Stimulated activated CD8-positive, alpha-beta memory T cell treated with anti-CD3 and anti-CD28 coated beads, Interleukin-7, amount 100 ng/mL, for 1 hour (primary cell): ENCODE measurements at places on chromosomes 1 and 21.

DNA sequence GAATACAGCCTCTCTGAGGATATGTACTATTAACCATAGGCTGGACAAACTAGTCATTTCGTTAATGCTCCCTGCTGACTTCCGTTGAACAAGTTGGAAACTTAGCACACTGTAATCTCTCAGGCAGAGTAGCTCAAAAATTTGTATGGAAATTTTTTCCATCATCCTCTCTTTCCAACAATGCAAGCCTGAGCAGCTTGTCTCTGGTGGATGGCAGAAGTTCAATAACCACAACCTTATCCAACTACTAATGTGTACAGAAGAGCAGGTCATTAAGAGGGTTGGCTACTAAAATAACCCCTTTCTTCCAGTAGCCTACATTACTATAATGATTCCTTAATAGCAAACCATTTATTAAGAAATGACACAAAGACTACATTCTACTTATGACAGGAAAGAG lies 262.3 kb downstream of the NFIA start:
- no peak for DNase-seq

DNA sequence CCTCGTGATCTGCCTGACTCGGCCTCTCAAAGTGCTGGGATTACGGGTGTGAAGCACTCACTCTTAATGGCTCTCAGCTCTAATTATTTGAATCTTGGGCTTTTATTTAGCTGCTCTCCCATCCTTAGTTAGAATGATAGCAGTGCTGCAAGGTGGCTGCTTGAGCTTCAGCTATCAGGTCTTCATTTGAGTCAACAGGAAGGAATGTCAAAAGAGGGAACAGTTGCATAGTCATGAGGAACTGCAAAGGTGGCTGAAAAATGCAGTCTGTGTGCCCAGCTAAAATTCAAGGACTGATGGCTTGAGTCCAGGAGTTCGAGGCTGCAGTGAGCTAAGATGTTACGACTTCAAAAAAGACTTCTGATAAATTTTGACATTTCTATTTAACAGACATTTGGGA lies 55.6 kb downstream of the UCK2 start:
- no peak for DNase-seq

- DNase-seq, result no peak
These were observed 2.9 kb downstream of the TPRG1L start for GRCh38 chr1:3627515-3628253.

DNA sequence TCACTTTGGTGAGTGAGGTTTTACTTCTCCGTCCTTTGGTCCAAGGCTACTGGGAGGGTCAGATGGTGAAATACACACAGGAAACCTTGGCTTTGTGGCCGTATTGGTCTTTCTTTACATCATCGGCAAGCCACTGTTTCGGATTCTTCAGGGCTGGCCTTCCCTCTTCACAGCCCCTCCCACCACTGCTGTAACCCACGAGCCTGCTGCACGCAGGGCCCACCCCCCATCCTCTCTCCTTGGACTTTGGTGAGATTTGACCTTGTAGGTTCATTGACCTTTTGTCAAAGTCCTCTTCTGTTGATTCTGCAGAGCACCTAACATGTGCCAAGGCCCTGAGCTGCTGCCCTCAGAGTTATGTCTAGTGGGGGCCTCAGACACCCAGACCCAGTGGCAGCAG lies 328.6 kb downstream of the CAMTA1 start:
- no peak for DNase-seq

DNA sequence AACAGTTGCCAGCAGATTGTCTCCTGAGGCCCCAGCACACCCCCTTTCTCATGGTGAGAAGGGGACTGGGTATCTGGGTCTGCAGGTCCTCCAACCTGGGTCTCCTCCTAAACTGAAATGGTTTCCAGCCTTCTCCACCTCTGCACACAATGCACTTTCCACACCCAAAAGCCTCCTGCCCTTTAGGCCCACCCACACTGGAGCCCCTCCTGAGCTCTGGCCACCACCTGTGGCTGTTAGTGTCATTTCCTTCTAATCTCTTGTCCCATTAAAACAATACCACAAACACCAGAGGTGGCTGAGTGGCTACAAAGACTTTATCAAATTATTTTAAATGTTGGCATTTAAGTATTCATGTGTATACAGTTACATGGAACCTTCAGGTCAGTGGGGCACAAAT lies 11.5 kb downstream of the GPR3 start:
- DNase-seq, result no peak

DNA sequence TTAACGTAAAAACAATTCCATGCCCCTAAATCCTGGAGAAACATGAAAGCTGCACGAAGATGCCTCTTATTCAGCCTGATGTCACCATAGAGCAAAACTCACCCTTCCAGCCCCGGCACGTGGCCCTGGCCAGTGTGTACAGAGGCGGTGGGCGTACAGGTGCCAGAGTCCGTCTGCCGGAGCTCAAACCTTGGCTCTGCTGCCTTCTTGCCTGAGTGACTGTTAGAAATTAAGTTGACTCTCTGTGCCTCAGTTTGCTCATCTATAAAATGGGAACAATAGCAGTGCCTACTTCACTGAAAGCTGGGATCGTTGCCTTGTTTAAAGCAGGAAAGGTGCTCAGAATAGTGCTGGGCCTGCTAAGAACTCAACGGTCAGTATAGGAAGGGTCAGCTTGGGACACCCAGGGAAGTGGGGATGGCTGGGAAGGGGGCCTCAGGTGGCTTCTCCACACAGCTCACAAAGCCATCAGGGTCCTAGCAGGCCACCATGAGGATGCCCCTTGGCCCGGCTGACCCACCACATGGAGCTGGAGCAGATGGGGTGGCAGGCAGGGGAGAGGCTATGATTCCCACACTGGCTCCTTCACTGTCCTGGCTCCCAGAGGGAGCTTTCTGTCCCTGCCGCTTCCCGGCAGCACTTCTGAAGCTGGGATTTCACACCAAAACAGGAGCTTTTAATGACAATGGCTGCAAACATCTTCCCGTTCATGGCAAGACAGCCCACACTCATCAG lies 237.2 kb downstream of the NPHP4 start:
- DNase-seq, result no peak

DNA sequence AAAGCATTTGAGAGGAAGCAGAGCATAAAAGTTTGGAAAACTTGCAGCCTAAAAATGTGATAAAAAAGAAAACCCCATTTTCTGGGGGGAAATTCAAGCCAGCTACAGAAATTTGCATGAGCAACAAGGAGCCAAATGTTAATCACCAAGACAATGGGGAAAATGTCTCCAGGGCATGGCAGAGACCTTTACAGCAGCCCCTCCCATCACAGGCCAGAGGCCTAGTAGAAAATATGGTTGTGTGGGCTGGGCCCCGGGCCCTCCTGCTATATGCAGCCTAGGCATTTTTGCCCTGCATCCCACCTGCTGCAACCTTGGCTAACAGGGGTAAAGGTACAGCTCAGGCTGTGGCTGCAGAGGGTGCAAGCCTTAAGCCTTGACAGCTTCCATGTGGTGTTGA lies 299.6 kb upstream of the NCAM2 start:
- DNase-seq, result no peak

DNA sequence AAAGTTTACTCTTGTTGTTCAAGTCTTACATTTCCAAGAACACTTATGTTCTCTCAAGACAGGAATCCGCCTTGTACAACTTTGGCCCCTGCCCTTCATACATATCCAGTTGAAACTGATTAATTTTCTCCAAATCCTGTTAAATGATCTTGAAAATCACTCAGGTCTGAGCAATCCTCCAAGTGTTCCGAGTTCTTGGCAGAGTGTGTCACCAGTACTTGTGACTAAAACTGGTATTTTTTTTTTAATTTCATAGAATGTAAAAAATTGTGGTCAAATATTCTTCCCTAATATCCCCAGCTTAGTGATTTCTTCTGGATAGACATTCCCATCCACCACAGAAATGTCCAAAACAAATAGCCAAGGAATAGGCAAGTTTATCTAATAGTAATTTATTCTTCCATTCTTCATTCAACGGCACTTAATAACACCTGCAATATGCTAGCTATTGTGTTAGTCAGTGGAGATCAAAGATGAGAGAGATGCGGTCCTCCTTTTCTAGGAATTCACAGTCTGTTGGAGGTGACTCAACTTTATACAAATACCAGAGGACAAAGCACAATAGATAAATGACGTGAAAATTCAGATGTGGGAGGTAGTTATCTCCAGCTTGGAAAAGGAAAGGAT lies 71.4 kb downstream of the DIRAS3 start:
- no peak for DNase-seq

DNA sequence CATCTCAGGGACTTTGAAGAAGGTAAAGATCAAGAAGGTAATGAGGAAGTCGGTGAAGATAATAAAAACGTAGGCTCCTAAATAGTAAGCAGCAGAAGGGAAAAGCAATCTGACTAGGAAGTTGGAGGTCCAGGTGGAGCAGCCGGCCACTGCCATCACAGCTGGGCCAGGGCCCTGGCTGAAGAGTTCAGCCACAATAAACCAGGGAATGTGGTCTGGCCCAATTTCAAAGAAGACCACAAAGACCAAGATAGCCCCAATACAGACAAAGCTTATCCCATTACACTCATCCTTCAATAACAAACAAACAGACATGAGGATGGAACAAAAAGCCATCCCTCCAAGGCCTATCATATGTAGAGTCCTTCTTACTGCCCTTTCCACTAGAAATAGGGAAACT lies 18.4 kb upstream of the JAK1 start:
- no peak for DNase-seq

DNA sequence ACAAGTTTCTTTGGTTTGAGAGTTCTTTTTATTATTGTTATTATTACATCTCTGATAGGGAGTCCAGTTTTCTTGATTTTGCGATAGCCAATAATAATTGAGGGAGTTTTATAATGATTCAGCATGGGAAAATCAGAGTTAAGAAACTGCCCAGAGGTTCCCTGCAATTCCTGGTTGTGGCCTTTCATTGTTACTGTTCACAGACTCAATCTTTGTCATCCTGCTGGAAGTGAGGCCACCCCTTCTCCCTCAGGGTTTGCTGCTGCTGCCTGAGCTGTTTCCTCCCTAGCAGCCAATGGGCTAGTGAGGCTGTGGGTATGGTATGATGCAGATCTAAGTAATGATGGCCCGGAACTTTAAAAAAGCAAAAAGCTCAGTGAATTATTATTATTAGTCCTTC lies 50.2 kb upstream of the TACSTD2 start:
- no peak for DNase-seq

- no peak for DNase-seq
These were observed 1522.3 kb upstream of the TPTE start for GRCh38 chr21:8998946-8999681.

GRCh38 chr1:55015123-55015522 lies 16.4 kb downstream of the BSND start:
- DNase-seq, result no peak

DNA sequence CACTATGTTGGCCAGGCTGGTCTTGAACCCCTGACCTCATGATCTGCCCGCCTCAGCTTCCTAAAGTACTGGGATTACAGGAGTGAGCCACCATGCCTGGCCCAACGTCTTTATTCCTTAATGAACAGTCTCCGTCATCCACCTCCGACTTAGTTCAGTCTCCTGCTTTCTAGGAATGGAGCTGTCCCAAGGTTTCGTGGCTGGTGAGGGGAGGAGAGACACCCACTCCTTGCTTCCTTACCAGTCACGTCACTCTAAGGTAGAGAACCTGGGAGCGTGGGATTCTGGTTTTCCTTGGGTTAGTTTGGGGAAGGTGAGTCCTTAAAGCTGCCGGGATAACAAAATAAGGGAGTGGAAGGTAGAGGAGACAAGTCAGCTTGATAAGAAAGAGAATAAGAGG lies 55.0 kb upstream of the ATP2B4 start:
- DNase-seq, result no peak

DNA sequence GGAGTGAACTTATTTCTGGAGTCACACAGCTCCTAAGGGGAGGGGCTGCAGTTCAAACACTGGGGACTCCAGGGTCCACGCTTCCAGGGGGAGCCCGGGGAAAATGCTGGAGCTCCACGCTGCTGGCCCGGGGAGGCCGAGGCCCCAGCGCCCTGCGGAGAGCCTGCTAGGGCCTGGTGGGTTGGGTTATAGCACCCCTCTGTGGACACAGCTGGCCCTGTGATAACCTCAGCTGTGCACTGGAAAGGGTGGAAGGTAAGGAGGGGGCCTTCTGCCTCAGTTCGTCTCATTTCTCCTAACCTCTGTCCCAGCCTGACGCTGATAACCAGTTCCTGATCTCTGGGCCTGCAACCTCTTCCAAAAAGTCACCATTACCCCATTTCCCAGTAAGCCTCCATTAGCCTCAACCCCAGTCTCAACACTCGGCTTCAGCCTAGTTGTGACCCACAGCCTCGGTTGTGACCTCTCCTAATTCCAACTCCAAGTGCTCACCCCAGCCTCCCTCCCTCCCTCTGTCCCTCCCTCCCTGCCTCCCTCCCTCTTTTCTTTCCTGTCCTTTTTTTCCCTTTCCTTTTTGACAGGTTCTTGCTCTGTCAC lies 7.1 kb downstream of the NBL1 start:
- DNase-seq, result peak; percentile 22

GRCh38 chr1:17653728-17654351 lies 101.3 kb upstream of the ACTL8 start:
- DNase-seq, result no peak

GRCh38 chr1:158716335-158716734 lies 4.2 kb downstream of the OR6K3 start:
- no peak for DNase-seq

DNA sequence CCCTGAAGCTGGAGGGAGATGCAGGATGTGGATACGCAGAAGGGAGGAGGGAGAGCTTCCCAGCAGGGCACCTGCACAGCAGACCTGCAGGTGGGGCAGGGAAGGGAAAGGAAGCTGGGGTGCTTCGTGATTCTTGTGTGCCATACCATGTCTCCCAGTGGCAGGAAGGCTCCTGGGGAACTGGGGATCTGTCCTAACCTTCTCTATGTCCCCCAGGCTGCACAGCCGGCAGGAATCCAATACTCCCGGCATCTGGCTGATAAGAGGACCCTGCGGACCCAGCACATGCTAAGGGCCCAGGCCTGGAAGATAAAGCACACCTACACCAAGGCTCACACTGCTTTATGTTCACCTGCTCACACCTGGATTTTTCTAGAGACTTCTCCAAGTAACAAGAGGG lies 79.4 kb downstream of the ITPKB start:
- DNase-seq, result no peak

DNA sequence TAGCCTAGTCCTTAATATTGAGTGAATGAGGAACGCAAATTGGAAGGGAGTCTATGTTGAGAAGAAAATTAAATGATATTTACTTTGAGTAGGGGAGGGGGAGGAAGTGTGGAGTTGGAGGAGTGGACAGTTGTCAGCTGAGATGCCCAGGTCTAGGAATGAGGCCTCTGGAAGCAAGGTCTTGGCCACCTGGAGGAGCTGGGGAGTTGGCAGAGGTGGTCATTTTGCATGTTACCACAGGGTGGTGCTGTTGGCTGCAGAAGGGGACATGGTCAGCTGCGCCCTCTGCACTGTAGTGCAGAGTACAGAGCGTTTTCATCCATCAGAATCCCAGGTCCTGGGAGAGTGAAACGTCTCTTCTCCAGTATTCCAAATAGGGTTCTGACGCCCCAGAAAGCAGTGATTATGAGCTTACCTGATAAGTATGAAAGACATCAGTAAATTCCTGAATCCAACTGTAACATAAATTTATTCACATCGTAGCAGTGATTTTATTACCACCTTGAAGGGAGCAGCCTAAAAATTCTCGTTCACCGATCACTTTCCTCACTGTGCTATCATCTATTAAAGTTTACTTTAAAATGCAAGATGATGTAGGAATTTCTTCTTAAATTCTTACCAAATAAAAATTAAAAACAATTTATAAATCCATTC lies 13.8 kb downstream of the PARK7 start:
- DNase-seq, result no peak
